ENCODE measurements at places on chromosomes 1 and 21.
A peak's percentile ranks its signal among the peaks of the same experiment; 100 is the strongest.

- DNase-seq: peak; percentile 49
Measured at GRCh38 chr1:206050655-206051235, 2.2 kb upstream of the RHEX start.

DNA sequence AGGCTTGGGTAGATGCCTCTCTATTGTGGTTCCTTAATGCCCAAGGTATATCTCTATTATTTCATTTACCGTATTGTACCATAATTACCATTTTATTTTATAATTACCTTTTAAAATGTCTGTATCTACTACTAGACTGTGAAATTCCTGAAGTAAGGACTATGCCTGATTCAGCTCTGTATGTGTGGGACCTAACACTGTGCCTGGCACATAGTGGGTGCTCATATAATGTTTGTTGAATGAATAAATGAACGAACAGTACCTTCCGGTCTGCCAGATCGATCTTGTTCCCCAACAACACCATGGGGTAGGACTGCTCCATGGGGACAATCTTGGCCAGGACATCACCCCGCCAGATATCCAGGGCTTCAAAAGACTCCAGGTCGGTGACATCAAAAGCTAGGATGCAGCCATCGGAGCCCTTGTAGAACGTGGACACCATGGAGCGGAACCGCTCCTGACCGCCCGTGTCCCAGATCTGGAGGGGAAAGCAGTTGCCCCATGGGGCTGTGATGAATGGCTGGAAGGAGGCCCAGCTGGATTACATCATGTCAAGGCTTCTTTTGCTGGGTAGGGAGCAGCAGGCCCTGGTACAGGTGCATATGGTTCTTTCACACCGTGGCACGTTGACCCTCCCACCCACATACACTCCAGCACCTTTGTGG is 10.8 kb downstream of the RAB7B start:
- DNase-seq: no peak

GRCh38 chr1:185297982-185298381 is 19.1 kb downstream of the IVNS1ABP start:
- DNase-seq: no peak

DNA sequence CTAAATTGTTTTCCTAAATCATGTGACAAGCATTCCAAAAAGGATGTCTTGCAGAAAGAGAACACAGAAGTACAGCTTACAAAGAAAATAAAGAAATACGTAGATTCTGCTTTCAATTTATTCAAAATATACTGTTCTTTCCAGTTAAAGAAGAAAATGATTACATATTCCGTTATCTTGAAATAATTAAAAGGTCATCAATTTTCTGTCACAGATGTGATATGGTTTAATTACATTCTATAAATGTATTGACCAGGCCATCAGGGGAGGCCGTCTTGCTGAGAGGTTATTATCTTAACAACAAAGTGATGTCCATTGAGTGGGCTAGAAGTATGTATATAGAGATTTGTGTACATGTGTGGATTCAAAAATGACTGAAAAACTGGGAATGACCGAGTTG is 432.9 kb downstream of the SETD4 start:
- no peak for DNase-seq

DNA sequence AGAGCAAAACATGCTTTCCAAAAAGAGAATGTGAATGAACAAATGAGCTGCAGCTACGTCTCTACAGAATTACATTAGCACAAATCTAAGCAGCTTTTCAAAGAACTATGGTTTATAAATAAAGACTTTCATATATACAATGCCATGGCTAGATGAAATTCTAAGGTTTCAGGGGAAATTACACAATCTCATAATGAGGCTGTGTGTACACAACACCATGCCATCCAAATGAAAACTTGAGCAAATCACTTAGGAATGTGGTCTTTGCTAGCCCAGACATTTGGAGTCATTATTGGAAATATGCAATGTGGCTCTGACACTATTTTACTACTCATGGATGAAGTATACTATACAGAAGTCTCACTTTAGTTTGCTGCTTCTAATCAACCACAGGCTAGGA is 37.5 kb downstream of the SPAG17 start:
- DNase-seq: no peak

GRCh38 chr1:21260405-21261125 is 29.7 kb downstream of the ECE1 start:
- no peak for DNase-seq

DNA sequence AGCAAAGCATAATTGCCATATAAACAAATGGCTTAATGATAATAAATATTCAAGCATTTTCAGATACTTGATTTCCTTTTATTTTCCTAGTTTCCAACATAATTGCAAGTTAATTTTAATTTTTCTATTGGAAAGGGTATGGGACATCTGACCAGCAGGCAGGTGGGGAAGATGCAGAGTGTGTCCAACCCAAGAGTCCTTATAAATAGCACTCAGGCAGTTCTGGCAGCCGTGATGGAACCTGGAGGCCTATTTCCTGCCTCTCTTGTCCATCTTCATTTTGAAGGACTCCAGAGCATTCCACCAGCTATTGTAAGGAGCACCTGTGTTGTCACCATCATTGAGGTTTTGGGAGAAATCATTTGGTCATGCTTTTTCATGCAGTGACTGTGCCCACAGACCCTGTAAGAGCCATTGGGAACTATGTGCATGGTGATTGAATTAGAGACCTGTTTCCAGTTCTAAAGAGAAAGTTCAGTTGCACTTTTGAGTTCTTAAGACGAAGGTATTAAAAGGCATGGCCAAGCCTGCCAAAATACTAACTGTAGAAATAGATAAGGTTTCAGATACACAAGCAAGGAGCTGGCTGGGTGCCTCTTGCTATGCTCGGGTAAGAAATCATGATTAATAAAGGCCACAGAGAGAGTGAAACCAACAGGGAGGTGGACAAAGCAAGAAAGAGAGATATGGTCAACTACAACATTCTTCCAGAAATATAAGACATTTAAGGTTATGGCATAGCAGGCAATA is 92.3 kb downstream of the SPATA46 start:
- no peak for DNase-seq

GRCh38 chr21:33622253-33622652 is 19.3 kb downstream of the CRYZL1 start:
- DNase-seq: no peak

- no peak for DNase-seq
Measured at GRCh38 chr1:205301205-205301821, 20.2 kb downstream of the NUAK2 start.

DNA sequence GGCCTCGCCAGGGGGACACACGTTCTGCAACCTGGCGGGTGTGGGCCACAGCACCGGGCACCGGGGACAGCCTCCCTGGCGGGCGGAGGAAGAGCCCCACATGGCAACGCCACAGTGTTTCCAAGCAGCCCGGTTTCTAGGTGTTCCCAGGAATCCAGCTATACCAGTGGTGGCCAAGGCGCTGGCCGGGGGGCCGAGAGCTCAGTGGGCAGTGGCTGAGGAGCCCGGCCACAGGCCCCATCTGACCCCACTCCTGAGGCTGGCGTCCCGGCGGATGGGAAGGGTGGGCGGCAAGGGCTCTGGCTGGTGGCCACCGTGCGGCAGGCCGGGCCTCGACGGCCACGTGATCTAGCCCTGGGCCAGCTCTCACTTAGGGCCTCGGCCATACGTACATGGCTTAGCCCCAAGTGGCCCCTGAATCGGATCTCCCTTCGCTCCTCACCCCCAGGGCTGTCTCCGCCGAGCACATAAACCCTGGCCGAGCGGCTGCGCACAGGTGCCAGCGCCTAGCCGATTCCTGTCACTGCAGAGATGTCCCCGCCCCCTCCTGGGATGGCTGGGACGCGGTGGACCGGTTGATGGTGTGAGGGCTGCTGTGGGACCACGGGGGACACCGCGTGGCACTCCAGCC is 68.7 kb downstream of the MORN1 start:
- DNase-seq: no peak

GRCh38 chr1:205191622-205192021 is 19.9 kb downstream of the DSTYK start:
- no peak for DNase-seq

- DNase-seq: no peak
Measured at GRCh38 chr1:200874694-200875093, 1.9 kb downstream of the GPR25 start.

DNA sequence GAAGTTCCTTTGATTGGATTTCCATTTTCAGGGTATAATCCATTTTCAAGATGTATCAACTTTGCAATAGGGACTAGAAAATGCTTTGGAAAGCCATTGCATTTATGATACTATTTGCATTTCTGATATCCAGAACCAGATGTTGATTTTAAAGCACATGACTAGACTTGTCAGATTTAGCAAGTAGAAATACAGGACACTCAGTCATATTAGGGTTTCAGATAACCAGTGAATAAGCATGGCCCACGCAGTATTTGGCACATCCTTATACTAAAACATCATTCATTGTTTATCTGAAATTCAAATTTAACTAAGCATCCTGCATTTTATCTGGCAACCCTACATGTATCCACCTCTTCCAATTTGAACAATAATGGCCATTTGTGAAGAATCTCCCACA is 113.3 kb upstream of the DPT start:
- no peak for DNase-seq

- no peak for DNase-seq
Measured at GRCh38 chr1:228793032-228793431, 57.8 kb downstream of the RHOU start.

GRCh38 chr21:29953072-29953471 is 13.3 kb upstream of the GRIK1 start:
- DNase-seq: no peak

DNA sequence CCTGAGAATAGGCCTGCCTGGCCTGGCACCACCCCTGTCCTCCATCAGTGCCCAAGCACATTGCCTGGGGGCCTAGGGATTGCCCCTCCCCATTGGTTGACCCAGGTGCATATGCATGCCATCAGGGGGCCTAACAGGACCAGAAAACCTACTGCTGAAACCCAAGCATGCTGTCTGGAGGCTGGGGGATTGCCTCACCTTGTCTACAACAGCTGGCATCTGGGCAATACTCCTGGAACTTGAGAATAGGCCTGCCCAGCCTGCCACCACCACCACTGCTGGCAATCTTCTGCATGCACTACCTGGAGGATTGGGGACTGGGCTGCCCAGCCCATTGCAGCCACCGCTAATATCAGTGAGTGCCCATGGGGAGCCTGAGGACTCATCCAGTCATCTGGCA is 56.1 kb upstream of the BCL10 start:
- DNase-seq: no peak

DNA sequence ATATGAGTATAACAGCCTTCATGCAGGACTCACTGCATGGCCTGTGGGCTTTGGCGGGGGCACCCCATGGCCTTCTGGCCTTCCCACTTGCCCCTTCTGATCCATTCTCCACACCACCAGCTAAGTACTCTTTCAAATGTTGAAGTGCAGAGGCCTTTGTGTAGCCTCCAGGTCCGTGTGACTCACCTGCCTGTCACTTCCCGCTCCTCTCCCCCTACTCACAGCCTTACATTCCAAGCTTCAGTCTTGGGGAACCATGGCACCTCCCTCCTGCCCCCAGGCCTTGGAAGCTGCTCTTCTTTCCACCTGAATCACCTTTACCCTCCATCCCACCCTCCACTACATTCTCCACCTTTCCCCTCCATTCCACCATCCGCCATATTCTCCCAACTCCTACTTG is 69.6 kb downstream of the PGM1 start:
- no peak for DNase-seq

- no peak for DNase-seq
Measured at GRCh38 chr1:183004141-183004540, 19.1 kb upstream of the LAMC1 start.

GRCh38 chr1:221793439-221794078 is 51.7 kb upstream of the DUSP10 start:
- no peak for DNase-seq

GRCh38 chr1:226444901-226445300 is 37.0 kb upstream of the PARP1 start:
- DNase-seq: peak; percentile 33

- no peak for DNase-seq
Measured at GRCh38 chr1:48681476-48682305, 95.0 kb downstream of the BEND5 start.

- no peak for DNase-seq
Measured at GRCh38 chr1:155131285-155131684, 3.6 kb downstream of the EFNA1 start.

GRCh38 chr21:27026501-27026900 is 59.6 kb upstream of the ADAMTS5 start:
- DNase-seq: no peak

GRCh38 chr1:154221278-154222001 is 685 bp downstream of the UBAP2L start:
- peak; percentile 83 for DNase-seq

- no peak for DNase-seq
Measured at GRCh38 chr1:243264717-243265116, 8.9 kb downstream of the SDCCAG8 start.

GRCh38 chr1:116259663-116260062 is 113.4 kb upstream of the ATP1A1 start:
- DNase-seq: no peak

DNA sequence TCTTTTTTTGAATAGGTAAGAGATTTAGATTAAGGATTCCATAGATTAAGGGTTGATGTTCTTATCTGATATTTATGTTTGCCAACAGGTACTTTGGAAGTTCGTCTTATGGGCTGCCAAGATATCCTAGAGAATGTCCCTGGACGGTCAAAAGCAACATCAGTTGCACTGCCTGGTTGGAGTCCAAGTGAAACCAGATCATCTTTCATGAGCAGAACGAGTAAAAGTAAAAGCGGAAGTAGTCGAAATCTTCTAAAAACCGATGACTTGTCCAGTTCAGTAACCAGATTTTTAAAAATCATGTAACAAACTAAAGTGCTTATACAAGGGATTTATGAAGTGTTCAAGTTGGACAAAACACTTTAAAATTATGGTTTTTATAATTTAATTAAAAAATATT is 100.5 kb downstream of the PKN2 start:
- no peak for DNase-seq

GRCh38 chr1:159444511-159444910 is 5.0 kb downstream of the OR10J1 start:
- DNase-seq: no peak

- DNase-seq: no peak
Measured at GRCh38 chr1:94319319-94320102, 82.1 kb upstream of the ARHGAP29 start.

GRCh38 chr1:183273300-183273699 is 87.2 kb downstream of the LAMC2 start:
- DNase-seq: no peak

- peak; percentile 2 for DNase-seq
Measured at GRCh38 chr1:165114022-165114888, 242.3 kb downstream of the LMX1A start.

DNA sequence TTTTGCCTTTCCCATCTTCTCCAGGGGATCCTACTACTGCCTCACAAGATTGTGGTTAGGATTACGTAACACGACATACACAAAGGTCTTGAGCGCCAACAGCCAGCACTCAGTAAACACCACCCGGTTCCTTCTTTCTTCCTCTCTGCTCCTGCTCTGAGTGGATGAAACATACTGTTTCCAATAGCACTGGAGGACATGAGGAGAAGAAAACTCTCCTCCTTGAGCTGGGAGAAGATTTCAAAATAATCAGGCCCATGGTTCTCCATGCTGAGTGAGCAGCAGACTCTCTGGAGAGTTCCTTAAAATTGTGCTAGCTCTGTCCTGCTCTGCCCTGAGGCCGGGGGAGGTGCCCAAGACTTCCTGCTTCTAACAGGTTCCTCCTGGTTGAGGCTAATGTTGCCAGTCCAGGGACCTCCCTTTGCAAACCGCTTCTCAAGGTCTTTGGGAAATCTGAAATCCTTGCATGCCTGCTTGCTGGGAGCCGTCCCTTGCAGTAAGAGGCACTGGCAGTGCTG is 29.4 kb upstream of the MX1 start:
- no peak for DNase-seq

Data from activated CD4-positive, alpha-beta T cell treated with anti-CD3 and anti-CD28 coated beads for 4 hours (primary cell).